NCI-H2029 treated with DMSO at 0.1 percent for 48 hours (cell line): ENCODE measurements at places on chromosomes 11 and 22.

- no peak for DNase-seq
These were observed 53.7 kb downstream of the ARHGEF12 start for GRCh38 chr11:120389693-120390584.

DNA sequence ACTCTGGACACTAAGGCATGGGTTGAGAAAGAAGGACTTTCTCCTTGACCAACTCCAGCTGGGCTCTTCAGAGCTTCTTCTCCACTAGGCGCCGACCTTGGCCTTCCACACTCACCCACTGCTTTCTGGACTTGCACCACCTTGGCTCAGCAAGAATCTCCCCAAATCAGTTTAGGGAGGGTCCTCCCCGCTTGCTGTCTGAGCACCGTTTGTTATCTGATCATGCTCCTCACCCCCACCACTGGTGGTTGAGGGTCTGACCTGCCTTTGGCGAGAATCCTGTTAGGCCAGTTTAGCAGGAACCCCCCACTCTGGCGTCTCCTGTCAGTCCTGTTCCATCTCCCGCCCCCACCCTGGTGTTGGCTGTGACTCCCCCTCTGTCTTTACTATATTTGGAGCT, 10.4 kb downstream of the APOL2 start:
- DNase-seq, result no peak

DNA sequence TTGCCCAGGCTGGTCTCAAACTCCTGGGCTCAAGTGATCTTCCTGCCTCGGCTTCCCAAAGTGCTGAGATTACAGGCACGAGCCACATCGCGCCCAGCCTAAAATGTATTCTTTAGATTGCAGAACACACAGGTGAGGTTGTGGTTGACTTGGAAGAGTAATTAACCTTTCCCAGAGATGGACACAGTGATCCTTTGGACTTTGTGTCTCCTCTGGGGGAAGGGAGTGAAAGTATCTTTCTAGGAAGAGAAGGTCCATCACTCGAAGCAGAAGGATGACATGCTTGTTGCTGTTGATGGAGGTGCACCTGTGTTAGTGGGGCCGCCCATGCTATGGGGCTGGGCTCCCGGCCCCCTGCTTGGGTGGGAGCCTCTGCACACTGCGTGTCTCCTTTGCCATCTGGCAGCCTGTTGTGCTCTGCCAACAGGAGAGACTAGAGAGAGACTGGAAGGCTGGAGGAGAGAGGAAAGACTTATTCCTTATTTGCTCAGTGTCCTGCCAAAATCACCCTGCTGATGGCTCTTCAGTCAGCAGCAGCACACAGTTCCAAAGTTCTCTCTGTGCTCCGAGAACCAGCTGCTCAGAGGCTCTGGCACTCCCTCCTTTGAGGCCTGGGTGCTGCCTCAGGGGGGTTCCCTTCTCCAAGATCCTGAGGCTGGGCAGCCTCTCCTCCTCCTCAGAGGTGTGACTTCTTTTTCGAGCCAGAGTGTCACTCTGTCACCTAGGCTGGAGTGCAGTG, 33.1 kb upstream of the CYB5R3 start:
- DNase-seq, result no peak

- DNase-seq, result no peak
These were observed 89.1 kb upstream of the ARHGAP20 start for GRCh38 chr11:110801328-110801727.

DNA sequence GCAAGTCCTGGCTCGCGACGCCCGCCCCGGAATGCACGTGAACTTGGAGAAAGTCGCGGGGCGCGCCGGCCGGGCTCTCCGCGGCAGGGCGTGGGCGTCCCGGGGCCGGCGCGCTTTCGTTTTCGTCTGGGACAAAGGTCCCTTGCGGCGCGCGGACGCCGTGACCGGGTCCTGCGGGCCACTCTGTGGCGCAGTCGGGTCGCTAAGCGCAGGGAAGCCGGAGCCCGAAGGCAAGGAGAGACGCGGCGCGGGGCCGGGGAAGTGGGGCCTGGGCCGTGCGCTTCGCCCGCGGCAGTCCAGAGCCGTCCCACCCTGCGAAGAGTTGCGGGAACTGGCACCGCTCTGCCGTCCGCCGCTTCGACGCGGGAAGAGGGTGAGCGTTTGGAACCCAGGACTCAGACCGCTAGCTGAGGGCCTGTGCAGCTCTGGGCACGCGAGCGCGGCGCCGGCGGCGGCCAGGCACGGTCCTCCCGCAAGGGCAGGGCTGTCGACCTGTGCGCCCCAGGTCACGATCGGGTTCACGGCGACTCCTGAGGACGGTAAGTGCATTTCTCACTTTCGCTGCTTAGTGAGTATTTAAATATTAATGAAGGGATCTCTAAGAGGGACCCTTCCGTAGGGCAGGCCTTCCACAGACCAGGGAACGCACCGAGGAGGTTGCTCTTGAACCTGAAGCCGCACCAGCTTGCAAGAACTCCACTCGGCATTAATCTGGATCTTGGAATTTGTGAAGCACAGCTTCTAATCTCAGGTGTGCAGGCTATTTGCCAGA, 78.0 kb upstream of the PPARA start:
- DNase-seq, result no peak

GRCh38 chr11:104649002-104649401, 249.3 kb downstream of the CASP12 start:
- no peak for DNase-seq

GRCh38 chr11:126167488-126167887, 44.0 kb downstream of the RPUSD4 start:
- no peak for DNase-seq

- no peak for DNase-seq
These were observed 19.7 kb downstream of the MYO7A start for GRCh38 chr11:77147668-77148321.

DNA sequence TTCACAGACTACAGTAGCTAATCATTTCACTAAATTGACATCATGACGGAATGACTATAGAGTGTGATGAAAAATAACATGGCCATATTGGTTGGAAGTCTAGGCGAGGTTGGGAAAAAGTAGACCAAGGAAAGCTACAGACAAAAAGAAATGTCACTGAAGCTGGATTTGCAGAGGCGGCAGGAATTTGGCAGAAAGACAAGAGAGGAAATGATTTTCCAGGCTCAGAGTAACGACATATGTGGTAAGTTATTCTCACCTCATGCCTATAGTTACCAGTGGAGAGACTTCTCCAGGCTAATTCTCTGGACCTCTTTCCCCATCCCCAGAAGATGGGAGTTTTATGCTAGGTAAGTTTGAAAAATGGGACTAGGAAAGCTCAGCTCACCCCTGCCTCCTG, 1005.8 kb upstream of the CCDC90B start:
- no peak for DNase-seq

- DNase-seq, result no peak
These were observed 392.2 kb downstream of the TBC1D22A start for GRCh38 chr22:47154621-47155081.

- no peak for DNase-seq
These were observed 7.4 kb downstream of the LZTR1 start for GRCh38 chr22:20989323-20990138.

GRCh38 chr11:7495882-7496551, 10.7 kb downstream of the OLFML1 start:
- no peak for DNase-seq

- no peak for DNase-seq
These were observed 15.3 kb upstream of the CAPN5 start for GRCh38 chr11:77051511-77051910.

DNA sequence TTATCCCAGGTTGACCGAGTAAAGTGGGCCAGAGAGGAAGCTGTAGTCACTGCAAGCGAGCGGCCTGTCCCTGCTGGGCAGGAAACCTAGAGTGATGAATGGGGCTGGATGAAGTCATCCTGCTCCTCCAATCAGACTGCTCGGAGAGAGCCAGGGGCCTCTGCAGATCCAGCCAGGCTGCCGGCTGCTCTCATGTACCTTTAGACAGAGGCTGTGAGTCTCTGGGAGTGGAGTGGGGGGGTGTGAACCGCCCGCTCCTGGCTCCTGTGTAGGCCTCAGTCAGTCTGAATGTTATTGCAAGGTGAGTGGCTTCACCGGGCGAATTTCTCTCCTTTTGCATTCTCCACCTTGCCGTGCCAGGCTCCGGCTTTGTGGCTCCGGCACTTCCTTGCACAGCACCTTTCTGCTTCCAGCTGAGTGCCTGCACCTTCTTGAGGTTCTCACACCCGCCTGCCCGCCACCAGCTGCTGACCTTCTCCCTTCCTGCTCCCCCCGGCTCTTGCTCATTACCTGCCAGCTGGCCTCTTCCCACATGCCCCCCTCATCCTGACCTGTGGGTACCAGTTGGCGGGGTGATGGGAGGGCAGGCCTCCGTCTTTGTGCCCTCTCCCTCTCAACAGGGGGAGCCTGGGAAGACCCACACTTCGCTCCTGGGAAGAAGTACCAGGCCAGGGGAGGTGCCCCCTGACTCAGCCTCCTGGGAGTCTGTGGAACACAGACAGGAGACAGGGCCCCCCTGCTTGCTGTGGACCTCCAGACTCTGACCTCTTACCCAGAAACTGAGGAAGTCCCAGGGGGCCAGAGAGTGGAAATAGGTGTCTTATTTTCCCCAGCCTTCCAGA, 79.9 kb downstream of the GRAMD1B start:
- DNase-seq, result no peak

DNA sequence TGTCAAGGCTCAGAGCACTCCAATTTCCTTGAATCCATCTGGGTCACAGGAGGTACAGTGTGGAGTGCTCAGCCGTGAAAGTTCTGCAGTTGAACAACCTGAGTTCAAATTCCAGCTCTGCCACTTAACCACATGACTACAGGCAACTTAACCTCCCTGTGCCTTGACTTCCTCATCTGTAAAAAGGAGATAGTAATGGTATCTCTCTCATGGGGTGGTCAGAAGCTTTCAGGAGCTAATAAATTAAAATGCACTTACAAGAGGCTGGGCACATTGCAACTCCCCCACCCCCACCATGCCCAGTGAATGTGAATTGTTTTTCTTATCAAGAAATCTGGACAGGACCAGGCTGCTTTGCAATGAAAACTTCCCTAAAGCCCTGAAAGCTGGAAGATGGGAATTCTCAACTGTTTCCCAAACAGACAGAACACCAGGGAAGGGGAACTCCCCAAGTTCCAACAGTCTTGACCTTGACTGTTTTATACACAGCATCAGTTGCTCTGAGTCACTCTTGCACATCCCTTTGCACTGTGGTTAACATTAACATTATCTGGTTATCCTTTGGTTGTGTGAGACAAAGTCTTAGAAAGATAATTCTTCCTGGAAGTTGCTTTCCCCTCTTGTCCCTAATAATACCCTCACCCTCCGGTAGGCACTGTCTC, 137.0 kb downstream of the SLC1A2 start:
- DNase-seq, result no peak

GRCh38 chr11:27040302-27041115, at the start of gene BBOX1:
Gene BBOX1 (plus strand): TSS chr11:27040815. CDS start chr11:27055431, 14,616 bp downstream.
- no peak for DNase-seq

- no peak for DNase-seq
These were observed 943 bp downstream of the CSF2RB start for GRCh38 chr22:36914390-36914752.

DNA sequence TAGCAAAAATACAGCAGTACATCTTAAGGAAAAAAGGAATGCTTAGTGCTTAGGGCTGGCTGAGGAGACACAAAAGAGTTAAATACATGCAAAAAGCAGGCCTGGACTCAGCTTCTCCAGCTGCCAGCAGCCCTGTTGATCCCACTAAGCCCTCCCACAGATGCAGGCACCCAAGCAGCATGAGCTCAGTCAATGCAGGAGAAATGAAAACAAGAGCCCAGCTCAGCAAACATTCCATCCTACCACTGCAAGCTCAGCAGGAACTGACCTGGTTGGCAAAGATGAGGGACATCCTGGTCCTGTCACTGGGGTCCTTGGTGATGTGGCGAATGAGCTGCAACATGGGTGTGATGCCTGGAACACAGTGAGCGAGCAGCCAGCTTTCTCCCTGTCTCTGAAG, 5.8 kb downstream of the CYB5R2 start:
- no peak for DNase-seq

GRCh38 chr11:46611526-46612304, 5.3 kb downstream of the HARBI1 start:
- no peak for DNase-seq

DNA sequence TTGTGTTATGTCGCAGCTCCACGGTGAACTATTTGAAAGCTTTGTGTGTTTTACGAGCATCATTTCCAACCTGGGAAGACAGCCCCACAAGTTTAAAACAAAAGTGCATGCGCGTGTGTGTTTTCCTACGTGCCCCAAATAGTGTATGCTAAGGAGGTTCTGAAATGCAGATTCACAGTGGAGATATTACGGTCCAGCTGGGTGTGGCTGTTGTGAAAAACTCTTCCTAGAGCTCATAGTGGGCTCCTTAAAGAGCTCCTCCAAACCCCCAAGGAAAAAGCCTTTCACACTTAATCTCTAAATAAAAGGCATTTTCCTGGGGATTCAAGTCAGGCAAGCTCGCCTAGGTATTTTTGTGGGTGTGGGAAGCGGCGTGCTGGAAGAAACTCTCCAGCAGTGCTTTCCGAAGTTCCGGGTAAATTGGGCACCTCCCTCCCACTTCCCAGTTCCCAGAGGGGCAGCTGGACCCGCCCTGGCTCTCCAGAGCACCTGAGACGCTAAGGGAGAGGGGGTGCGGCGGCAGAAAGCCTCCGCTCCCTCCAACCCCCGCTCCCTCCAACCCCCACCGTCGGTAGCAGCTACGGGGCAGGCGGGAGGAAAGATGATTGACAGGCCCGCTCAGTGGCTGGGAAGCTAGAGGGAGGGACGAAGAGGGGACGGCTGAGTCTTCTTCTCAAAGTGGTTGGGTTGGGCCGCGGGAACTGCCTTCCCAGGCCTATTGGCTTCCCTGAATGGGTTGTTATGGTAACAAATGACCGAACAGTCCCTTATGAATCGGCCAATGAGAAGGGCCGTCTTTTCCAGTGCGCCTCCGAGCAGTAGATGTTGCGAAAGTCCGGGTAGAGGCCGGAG, 561 bp upstream of the PCF11 start:
- peak; percentile 98 for DNase-seq

DNA sequence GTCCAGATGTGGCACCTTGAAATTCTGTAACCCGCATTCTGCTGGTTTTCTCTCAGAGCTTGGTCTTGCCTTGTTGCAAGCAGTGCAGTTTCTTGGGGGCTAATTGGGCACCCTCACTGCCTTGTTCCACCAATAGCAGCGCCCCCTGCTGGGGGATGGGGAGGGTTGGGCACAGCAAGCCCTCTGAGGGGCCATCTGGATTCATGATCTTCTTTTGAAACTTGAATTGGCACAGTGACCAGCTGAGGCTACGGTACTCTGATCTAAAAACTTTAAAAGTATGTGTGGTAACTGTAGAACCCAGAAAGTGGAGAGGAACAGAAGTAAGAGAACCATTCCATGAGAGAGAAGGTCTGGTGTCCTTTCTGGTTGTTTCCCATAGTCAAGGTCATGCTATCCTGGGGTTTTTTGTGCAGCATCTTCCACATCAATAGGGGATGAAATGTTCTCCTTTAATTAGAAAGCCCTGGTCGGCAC, 64.2 kb downstream of the MED15 start:
- no peak for DNase-seq

DNA sequence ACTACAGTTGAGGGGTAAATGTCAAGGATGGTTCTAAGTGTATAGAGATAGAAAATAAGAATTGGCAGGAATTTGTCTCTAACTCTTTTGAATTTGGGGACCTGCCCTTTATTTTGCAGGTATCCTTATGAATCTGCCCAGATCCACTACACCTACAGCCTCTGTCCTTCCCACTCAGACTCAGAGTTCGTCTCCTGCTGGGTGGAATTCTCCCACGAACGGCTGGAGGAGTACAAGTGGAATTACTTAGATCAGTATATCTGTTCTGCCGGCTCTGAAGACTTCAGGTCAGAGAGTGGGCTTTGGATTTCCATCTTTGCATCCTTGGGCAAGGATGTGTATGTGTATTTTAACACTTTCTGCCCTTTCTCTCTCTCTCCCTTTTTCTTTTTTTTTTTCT, 89.7 kb downstream of the DEPDC5 start:
- DNase-seq, result no peak
